Activated CD8-positive, alpha-beta memory T cell treated with anti-CD3 and anti-CD28 coated beads, Interleukin-2, amount 10 ng/mL, durations not matched to agents 7 days and 5 days (primary cell): ENCODE measurements at places on chromosomes 13 and 19. TPM values are rescaled to one million over a fixed set of nuclear protein-coding genes. Genes with fewer than 3 reads are reported as not detected.

DNA sequence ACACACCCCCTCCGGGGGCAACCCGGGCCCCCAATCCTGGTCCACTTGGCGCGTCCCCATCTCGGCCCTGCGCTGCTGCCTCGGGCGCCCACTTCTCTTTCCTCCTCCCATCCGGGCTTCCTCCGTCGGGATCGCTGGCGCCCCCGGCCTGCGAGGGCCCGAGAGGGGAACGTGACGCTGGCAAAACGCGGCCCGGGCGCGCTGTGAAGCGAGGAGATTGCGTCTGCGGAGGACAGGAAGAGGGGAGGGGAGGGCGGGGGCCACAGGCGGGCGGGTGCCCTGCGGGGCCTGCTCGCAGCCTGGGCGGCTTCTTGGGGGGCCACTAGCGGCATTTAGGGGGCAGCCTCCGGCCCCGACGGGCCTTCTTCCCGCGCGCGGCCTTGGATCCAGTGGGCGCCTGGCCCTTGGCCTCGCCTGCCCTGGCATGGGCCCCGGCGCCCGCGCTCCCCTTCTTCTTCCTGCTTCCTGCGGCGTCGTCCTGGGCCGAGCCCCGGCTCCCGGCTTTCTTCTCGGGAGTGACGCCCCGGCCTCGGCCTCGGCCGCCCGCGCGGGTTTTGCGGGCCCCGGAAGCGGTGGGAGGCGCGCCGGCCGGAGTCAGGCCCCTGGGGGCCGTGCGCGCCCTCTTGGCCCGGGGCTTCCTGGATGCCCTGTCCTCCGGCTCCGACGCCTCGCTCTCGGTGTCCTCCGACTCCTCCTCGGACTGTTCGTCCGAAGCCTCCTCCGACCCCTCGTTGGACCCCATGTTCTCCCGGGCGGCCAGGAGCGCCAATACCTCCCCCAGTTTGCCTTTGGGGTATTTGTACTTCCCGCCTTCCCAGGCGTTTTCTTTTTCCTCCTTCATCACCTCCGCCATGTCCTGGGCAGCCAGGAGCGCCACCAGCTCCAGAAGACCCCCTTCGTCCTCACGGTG lies 2.2 kb downstream of the PNMA8B start:
- no peak for DNase-seq

DNA sequence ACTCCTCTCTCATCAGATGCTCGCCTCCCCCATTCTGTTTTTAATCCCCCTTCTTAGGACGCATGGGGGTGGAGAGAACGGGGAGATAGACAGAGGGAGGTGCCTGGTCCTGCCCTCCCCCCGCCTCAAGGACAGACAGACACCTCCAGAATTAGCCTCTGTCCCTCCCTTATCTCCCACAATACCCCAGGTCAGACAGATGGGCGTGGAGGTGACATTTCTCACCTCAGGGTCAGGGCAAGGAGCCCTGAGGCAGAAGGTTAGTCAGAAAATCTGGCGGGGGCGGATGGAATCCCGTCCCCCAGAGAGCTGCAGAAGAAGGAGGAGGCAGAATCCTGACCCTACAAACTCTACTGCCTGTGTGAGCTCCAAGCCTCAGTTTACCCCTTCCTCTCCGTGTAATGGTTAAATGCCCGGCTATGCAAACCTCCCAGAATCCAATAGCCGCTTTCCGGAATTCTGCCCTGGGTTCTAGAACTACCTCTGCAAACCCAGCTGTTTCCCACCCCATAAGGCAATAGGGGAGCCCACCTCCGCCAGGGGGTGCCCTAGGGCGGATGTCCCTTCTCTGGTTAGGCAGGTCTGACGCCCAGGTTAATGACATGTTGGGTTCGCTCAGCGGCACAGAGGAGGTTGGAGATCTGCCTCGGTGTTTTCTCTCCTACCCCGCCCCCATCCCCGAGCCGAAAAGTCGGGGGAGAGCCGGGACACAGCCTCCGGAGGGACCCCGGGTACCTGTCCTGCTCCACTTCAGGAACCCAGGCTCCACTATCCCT lies 900 bp downstream of the PPP1R13L start:
- DNase-seq, result peak; percentile 87

DNA sequence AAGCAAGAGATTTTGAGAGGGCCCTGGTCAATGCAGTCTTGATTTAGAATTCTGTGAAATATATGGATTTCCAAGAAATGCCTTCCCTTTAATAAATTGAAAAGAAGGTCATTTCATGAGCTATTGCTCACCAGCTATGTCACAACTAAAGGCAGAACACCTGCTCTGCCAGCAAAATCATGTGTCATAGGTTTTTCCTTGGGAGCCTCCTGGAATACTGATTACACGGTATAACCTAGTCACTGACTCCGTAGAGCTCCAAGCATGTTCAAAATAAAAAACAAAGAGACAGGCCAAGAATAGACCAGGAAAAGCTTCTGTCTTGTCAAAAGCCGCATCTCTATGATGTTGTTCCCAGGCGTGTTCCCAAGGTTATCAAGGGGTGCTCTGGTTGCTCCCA lies 45.5 kb downstream of the HSPH1 start:
- no peak for DNase-seq

GRCh38 chr19:32869966-32870573 lies 503 bp upstream of the SLC7A9 start:
- DNase-seq, result no peak

DNA sequence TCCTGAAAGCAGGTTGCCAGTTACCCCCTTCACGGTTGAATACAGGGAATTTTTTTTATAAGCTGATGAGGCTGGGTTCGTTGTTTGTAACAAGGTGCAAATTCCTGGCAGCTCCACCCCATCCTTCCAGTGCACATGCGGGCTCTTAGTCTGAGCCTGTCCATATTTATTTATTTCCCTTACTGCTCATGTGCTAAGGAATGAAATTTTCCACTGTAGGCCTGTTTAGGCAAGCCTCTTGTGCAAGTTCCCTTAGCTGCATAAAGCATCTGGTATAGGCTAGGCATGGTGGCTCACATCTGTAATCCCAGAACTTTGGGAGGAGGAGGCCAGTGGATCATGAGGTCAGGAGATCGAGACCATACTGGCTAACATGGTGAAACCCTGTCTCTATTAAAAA lies 560.9 kb upstream of the PCDH9 start:
- no peak for DNase-seq

GRCh38 chr19:55654868-55655647 lies at the start of gene U2AF2:
Gene U2AF2 (plus strand): TSS chr19:55655035. CDS start chr19:55655105, 70 bp downstream.
- DNase-seq, result peak; percentile 97

GRCh38 chr19:14150770-14151661 lies 14.6 kb upstream of the ASF1B start:
- DNase-seq, result no peak

GRCh38 chr19:843180-843835 lies 2.5 kb downstream of the PRTN3 start:
- DNase-seq, result no peak

The SLC17A7 gene
- total RNA-seq, result 0.19 TPM

The SYT5 gene
- not detected for total RNA-seq

The DIRAS1 gene
- not detected for total RNA-seq

The KLK5 gene
- total RNA-seq, result not detected

The LRRC4B gene
- total RNA-seq, result not detected

The FLT3LG gene
- 151 TPM for total RNA-seq

The TMEM221 gene
- total RNA-seq, result not detected

The LAIR2 gene
- total RNA-seq, result 1.4 TPM
